ENCODE measurements at places on chromosomes 12 and 14.
A peak's percentile ranks its signal among the peaks of the same experiment; 100 is the strongest.

DNA sequence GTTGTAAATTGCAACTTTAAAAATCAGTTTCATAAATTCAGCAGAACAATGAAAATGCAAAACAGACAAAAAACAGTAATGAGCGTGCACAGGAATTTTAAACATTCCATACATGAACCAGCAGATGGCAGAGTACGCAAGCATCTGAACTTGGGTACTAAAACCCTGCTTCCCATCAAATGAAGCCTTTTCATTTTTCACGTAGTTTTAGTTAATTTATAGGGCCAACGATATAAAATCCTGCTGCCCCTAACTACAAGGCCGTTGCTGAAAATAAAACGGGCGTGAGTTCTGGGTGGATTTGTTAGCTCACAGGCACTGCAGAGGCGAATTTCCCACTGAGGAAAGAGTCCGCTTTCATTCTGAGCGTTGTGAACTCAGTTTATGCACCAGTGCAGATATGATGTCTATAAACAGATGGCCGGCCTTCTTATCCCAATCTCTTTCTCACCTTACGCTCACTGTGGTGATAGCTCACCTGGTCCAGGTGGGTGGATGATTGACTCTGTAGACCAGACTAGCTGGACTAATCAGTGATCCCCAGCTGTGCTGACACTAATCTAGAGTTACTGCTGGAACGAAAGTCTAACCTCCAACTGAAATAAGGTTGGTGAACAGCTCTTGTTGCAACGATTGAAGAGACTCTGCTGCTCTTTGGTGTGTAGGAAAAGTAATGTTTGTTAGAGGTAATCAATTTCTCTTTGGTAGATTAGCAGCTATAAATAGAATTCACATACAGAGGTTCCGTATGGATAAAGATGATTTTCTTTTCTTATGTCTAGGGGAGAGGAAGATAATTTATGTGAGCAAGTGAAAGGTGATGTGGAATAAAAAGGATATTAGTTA, 89.2 kb downstream of the PDZRN4 start:
- DNase-seq = no peak

GRCh38 chr12:46956451-46957035, 122.9 kb upstream of the PCED1B start:
- DNase-seq = no peak

- no peak for DNase-seq
These were observed 969.7 kb upstream of the USP15 start for GRCh38 chr12:61290473-61290872.

DNA sequence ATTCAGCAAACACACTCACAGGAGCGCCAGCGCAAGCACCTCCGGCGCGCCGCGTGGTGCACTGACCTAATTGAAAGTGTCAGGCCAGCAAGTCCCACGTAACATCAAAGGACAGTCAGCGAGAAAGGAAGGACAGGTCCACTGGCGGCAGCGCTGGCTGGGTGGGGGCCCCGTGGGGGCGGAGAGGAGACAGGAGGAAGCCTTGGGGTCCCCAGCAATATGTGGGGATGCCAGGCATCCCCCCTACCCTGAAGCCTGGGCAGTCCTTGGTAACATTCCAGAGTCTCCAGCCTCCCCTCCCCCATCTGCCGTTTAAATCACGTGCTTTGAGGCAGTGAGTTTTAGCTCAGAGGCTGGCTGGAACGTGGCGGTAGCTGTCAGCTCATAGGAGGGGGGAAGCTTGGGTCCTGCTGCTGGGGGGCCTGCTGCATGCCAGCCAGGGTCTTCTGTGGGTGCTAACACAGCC, 159.2 kb downstream of the CALM1 start:
- no peak for DNase-seq

DNA sequence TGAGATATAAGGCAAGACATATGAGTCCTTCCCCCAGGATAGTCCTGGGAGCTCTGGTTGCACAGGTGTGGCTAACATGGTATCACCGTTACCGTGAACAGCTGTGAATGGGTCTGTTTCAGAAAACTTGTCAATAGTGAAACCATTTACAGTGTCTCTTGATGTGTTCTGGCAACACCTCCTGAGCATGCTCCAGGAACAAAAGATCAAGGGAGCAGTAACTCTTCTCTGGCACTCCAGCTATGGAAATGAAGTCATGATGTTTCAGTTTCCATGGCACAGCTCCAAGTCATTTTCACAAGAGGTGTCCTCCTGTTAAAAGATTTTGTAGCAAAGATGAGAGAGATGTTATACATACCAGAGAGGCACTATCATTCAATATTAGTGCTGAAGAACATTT, 253.7 kb downstream of the SNAPC1 start:
- no peak for DNase-seq

DNA sequence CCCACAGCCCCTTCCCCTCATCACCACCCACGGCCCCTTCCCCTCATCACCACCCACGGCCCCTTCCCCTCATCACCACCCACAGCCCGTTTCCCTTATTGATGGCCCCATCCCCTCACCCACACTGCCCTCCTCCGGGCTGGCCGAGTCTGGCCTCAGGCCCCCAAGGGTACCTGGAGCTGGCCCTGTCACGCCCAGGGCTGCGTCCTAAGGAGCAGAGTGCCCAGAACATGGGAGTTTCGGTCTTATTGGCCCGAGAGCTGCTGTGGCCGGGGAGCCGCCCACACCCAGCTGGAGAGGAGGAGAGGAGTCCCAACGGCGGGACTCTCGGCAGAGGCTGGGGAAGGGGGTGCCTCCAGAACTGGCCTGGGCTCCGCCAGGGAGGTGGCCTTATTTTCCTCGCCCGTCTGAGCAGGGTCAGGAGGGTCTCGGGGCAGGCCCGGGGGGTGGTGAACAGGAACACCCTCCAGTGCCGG, 182.3 kb downstream of the KIF26A start:
- DNase-seq = no peak

DNA sequence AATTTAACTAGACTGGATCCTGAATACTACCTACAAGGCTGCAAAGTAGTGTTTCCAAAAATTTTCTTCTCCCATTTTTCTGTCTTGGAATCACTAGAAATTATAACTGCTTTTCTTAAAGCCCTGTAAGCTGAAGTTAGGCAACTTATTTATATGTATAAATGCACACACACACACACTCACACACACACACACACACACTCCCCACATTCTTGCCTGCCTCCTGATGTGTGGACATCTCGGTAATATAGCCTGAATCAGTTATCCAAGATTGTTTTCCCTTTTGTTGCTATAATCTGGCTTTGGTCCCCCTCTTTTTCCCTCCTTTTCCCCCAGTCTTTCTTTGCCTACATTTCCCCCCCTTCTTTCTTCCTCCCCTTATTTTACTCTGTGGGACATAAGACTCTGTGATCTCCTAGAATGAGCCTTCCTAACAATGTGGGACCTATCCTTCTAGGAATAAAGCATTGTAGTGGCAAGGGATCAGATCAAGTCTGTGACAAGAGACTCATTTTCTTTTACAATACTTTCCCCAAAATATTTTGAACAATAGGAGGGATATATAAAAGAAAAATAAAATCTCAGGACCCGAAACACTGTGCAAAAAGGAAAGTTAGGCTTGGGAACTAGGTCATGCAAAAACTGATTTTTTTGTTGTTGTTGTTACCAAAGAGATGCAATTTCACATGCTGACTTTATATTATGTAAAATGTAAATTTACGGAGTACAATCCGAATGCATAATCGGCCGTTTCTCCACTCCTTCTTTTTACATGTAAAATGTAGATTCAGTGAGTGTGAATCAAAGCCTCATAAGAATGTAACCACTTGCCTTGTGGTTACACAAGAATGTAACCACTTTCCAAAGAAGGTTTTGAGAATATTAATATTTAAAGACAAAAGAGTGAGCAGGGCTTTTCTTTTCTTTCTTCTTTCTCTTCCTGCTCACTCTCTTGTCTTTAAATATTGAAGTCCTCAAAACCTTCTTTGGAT, 26.3 kb upstream of the CD69 start:
- no peak for DNase-seq

- DNase-seq = no peak
These were observed 13.8 kb upstream of the DGLUCY start for GRCh38 chr14:91100102-91100501.

DNA sequence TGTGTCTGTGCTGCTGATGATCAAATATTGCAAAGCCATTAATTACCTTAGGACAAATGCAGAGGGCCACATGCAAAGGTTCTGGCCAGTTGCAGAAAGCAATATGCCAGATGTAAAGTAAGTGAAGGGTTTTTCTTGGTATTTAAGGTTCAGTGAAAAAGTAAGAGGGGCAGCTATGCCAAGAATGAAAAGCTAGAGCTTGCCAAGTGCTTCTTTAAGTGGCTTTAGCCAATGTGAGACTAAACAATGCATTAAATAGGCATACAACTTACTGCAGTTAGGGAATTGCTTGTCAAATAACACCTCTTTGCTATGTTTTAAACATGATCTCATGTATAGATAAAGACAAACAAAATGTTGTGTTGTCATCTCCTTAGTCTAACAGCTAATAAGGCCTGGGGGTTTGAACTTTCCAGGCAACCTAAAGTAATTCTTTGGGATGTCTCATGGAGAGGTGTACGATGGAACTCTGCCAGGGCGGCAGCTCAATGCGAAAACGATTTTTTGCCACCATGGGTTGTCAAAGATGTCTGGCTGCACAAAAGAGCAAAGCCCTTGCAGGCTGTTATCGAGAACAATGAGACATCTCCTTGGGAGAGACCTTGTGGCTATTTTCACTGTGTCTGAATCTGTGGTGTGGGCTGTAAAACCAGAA, 12.0 kb downstream of the IGF1 start:
- DNase-seq = no peak

- no peak for DNase-seq
These were observed 736.4 kb upstream of the LRFN5 start for GRCh38 chr14:40870252-40870651.

- no peak for DNase-seq
These were observed 78.6 kb upstream of the GALNT9 start for GRCh38 chr12:132407992-132408391.

- DNase-seq = no peak
These were observed 103.1 kb downstream of the SCN8A start for GRCh38 chr12:51694146-51694545.

- DNase-seq = no peak
These were observed 903.8 kb downstream of the BCL11B start for GRCh38 chr14:98368221-98368620.

GRCh38 chr12:48105321-48105866, 485 bp downstream of the SENP1 start:
- DNase-seq = peak; percentile 18

DNA sequence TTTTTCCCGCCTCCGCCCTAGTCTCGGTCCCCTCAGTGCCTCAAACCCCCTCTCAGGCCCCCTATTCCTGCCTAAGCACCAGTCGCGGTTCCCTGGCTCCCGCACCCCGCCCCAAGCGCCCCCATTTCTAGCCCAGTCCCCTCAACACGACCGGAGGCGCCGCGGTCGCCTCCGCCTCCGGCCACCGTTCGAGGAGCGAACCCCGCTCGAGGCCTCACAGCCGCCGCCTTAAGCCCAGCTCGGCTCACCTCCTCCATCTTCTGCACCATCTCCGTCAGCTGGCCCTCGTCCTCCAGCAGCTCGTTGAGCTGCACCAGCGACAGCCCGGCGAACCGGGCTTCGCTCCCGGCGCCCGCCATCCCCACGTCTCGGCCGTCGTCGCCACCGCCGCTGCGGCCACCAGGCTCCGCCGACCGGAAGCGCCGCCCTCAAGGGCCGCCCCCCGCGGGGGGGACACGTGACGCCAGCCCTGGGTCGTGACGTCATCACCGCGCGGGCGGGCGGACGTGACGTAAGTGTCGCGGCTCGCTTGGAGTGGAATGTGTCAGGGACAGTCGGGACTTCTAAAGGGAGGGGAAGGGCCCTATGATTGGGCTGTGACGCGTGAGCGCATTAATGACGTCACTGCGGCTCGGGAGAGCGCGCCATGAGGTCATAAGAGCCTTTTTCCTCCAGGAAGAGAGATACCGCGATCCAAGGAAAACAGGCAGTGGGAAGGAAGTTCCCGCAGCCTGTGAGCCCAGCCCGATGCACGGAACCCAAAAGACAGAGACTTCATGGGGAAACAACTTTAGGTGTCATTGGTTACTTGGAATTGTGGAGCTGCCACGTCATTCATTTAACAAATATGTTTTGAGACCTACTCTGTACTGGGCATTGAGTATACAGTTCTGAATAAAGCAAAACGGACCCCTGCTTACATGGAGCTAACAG, at the start of gene VPS37B:
TSS of gene VPS37B (minus strand) at position 421 of the 933 bp plus-strand sequence. CDS start at position 359, 62 bp downstream.
- DNase-seq = peak; percentile 83

GRCh38 chr14:67602995-67603545, 3.0 kb upstream of the PIGH start:
- DNase-seq = no peak

- no peak for DNase-seq
These were observed 49.6 kb downstream of the BMAL2 start for GRCh38 chr12:27382171-27382795.

- DNase-seq = no peak
These were observed 57.3 kb downstream of the FBRSL1 start for GRCh38 chr12:132547205-132547740.

- no peak for DNase-seq
These were observed 381.9 kb downstream of the SLC16A7 start for GRCh38 chr12:59977779-59978178.

DNA sequence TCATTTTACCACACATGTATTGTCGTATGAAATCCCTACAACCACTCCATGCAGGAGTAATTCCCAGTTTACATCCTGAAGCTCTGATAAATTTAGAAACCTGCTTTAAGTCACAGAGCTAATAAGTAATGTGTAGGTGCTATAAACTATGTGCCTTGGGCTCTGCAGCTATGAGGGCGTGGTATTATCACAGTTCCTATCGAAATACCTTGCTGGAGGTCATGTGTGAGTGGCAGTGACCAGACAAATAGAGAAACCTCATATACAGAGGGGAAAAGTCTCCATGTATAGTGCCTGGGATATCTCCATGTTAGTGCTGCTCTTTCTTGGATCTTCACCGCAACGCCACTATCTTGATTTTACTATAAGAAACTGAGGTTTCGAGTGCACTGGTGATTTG, 883 bp upstream of the TBC1D15 start:
- DNase-seq = no peak

GRCh38 chr14:56133547-56133946, 15.3 kb downstream of the PELI2 start:
- DNase-seq = no peak

DNA sequence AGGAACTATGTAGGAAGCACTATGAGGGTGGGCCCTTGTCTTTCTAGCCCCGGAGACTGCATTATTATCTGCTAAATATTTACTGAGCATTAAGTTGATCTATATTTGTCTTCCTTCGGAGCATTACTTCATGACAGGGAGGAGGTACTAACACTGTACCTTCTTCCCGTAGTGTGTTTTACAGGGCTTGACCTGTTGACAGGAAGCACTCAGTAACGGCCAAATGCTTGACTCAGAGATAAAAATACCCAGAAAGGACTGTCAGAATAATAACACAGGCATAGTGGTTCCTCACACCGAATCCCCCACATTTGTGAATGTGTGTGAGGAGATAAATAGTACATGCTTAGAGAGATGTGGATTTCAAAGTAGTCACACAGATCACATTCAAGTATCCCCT, 466.6 kb downstream of the EGLN3 start:
- DNase-seq = no peak

- DNase-seq = no peak
These were observed 23.2 kb upstream of the LYZ start for GRCh38 chr12:69324797-69325466.

DNA sequence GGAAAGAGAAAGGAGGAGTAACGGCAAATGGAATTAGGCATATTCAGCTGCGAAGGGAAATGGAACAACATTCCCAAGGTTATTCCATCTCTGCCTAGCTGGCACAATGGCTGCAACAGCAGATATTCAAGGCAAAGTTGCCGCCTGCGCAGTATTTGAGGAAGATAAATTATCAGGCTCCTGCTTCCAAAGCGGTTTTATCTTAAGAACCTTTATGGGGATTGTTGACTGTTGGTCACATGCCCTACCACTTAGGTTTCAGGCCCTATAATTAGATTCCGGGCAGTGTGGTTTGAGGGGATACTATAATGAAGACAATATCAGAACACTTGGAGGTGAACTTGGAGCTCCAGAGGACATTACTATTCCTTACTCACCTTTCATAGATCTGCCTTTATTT, 99.7 kb downstream of the FGD4 start:
- DNase-seq = no peak

Measured in stimulated activated CD4-positive, alpha-beta T cell treated with anti-CD3 and anti-CD28 coated beads, Interleukin-1b, Interleukin-23, amount 100 ng/mL, for 1 hour (primary cell).